ENCODE measurements at places on chromosomes 5 and 9.

DNA sequence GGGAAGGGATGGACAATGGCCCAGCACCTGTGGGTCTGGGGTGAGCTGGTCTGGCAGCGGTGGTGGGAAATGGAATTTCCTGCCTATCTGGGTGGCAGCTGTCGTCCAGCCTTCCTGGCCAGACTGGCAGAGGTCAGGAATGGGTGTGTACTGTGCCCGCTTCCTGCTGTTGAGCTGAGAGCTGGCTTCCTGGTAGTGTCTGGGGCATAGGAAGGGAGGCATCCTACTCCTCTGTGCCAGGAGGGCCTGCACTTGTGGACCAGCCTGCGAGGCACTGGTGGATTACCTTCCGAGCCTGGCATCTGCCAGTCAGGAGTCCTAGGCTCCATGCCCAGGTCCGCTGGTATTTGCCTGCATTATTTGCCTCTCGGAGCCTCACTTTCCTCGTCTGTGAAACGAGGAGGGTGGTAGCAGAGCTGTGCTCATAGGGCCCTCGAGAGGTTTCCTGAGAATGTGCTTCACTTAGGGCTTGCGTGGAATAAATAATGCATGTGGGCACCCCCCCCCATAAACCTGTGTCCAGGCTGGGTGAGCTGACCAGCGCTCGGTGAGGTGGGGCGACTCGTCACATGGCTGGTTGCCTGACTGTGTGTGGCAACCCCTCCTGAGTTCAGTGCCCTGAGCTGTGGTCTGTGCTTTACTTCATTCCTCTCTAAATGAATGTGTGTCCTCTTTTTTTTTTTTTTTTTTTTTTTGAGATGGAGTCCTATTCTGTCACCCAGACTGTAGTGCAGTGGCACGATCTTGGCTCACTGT lies 47.7 kb downstream of the HMCN2 start:
- DNase-seq = no peak

DNA sequence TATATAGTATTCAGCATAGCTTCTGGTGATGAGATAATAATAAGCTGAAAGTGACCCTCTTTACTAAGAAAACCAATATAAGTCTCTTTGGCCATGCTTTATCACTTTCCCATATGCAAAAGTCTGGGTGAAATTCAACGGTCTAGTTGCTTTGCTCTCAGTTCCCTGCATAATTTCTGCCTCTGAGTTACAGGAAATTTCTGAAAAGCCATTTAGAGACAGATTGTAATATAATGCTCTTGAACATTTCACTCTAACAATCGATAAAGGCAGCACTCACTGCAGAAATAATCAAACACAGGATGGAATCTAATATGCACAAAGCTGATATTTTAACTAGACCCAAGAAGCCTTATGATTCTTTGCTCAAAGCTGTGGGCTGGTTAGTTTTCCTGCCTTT lies 100.1 kb upstream of the LIFR start:
- DNase-seq = no peak

- no peak for DNase-seq
These were observed 153.8 kb downstream of the ARL15 start for GRCh38 chr5:54156577-54156976.

DNA sequence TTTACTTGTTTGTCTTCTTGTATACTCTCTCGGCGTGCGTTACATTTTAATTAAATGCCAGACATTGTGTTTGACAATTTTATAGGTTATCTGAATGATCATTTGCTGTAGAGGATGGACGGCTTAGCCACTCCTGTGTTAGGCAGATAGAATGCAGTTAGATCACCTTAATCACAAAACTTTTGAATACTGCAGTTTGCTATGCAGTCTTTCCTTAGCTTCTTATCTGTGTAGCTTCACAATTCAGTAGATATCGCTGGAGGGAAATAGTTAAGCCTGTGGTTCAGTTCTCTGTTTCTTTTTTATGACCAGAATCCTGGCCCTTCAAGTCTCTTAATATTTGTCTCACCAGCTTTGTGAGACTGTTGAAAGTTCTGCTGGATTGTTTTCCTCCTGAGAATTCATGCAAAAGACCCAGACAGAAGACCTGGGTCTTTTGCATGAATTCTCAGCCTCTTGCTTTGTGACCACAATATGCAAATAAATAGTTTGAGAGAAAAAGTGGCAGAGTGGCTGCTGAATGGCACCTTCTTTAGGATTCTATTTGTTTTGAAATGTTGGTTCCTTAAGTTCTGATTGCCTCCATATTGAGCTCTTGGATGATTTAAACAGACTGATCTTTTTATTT lies 40.2 kb downstream of the RASA1 start:
- peak; percentile 62 for DNase-seq

DNA sequence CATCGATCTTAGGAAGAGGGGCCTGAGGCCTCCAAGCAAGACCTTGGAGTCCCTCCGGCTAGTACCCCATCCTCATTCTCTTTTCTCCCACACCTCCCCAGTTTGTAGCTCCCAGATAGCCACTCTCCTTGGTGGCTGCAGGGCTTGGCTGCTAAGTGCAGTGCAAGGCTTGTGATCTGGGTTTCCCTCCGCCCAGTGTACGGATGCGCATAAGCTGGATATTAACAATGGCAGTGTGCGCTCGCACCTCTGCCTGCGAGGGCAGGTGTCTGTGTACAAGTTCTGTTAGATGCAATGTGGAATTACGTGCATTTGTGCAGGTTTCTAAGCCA lies 71.0 kb upstream of the TBCA start:
- no peak for DNase-seq

- DNase-seq = no peak
These were observed 220.1 kb downstream of the TMEM232 start for GRCh38 chr5:110506378-110506777.

DNA sequence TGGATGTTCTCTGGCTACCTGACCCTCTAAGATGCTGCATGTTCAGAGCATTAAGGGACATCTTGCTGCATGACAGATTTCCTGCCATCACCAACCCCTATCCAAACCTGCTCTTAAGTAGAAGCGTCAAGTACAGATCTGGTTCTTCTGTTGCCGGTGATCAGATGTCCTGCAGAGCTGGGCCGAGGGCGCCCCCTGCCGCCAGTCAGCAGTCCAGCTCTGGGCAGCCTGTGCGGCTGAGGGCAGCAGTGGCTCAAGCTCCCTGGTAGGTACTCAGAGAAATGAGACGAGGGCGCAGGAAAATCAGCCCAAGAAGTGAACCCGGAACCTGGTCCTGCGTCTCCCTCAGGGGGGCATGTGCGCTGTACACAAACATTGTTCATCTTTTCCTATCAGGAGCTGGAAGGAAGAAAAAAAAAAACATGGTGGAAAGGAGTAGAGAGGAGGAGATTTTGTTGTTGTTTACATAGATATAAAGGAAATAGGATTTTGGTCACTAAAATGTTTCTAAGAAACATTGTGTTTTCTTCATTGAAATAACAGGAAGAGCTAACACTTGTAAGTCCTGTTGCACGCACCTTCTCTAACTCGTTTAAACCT lies 95.8 kb downstream of the CFAP90 start:
- DNase-seq = peak; percentile 4

- no peak for DNase-seq
These were observed 26.6 kb upstream of the ATP6V1G1 start for GRCh38 chr9:114560956-114561355.

- no peak for DNase-seq
These were observed 139.9 kb downstream of the PIP5K1B start for GRCh38 chr9:68844631-68845612.

GRCh38 chr9:133935328-133936005 lies 56.7 kb downstream of the VAV2 start:
- no peak for DNase-seq

DNA sequence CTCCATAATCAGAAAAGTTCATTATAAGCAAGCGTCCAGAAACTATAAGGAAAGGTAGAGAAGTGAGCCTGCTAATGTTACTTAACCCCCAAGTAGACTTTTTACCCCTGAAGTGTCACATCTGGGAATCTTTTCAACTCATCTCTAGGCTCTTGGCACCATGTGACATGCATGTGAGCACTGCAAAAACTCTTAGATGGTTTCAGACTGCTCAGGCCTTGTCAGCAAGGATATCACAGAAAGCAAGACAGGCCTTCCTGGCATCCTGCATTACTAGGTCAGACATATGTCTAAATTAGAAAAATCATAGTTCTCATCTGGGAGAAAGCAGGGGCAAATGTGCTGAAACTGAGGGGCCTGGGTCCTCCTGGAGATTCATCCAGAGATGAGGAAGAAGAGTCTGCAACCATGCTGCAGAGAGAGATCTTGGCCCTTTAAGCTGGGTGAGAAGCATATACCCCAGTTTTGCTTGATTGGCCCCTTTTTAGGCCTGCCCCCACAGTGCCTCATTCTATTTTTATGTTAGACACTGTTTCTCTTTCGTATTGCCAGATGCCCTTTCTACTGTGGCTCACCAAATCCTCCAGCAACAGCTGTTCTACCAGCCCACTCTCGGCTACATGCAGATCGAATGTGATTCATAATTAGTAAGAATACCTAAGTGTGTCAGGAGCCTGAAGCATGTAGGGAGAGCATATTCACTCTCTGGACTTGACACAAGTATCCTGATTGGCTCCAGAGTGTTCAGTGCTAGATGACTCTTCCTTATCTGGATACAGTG lies 19.0 kb downstream of the TMEM8B start:
- no peak for DNase-seq

- no peak for DNase-seq
These were observed 49.4 kb downstream of the FNIP1 start for GRCh38 chr5:131747180-131748105.

- DNase-seq = no peak
These were observed 394.5 kb upstream of the IRX1 start for GRCh38 chr5:3201121-3201520.

DNA sequence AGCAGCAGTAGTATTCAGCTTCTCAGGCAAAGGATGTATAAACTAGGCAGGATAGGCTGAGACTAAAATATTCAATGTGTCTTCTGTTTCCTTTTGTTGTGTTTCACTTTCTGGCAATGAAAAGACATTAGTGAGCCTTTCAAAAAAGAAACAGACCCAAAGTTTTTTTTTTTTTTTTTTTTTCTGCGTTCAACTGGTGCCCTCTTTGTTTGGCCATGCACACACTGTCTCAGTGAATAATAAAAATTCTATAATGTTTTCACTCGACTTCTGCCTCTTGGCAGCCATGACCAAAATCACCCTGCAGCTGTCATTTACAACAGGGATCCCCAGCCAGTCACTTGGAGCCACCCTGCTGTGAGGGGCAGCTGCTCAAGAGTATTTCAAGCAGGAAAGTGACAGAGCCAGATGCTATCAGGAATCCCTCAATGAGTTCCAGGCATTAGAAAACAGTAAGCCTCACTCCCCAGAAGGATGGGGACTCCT lies 44.0 kb upstream of the MAN2A1 start:
- no peak for DNase-seq

- no peak for DNase-seq
These were observed 88.7 kb downstream of the UGCG start for GRCh38 chr9:111985315-111985714.

DNA sequence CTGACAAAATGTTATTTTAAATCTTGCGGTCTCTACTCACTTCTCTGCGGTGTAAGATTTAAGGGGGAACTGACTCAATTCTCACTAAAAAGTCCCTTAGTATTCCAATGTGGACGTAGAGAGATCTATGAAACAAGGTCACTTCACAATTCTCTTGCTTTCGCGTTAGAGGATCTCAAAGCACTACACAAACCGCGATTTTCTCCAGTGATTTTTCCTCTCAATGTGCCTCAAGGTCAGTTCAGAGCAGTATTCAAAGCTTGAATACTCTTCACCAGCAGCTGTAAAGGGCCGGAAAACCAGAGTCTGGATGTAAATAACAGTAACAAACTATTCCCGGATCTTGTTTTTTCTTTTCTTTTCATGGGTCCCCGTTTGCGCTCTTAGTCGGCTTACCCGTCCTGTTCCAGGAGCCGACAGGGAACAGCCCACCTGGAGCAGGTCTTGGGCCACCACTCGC lies 128.2 kb downstream of the TMEM161B start:
- no peak for DNase-seq

GRCh38 chr9:138105561-138106505 lies 228.3 kb downstream of the CACNA1B start:
- DNase-seq = no peak

GRCh38 chr5:174596429-174596828 lies 128.0 kb upstream of the MSX2 start:
- no peak for DNase-seq

DNA sequence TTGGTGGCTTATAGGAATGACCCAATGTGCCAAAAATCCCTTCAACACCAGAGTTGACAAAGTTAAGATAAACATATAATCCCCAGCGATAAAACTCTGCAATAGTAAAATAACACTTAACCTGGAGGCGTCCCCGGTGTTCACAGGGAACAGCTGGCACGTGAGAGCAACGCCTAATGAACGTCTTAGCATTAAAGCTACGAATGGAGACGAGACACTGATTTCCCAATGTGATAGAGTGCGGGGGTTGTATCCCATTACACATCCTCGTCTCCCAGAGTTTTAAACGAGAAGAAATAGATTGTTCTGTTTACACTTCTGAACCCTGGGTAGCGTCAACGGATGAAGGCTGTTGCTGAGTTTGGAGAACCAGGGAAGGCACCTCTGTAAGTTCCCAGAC lies 57.6 kb downstream of the PTCH1 start:
- DNase-seq = no peak

- no peak for DNase-seq
These were observed 175.9 kb downstream of the KIF4B start for GRCh38 chr5:155189476-155189875.

DNA sequence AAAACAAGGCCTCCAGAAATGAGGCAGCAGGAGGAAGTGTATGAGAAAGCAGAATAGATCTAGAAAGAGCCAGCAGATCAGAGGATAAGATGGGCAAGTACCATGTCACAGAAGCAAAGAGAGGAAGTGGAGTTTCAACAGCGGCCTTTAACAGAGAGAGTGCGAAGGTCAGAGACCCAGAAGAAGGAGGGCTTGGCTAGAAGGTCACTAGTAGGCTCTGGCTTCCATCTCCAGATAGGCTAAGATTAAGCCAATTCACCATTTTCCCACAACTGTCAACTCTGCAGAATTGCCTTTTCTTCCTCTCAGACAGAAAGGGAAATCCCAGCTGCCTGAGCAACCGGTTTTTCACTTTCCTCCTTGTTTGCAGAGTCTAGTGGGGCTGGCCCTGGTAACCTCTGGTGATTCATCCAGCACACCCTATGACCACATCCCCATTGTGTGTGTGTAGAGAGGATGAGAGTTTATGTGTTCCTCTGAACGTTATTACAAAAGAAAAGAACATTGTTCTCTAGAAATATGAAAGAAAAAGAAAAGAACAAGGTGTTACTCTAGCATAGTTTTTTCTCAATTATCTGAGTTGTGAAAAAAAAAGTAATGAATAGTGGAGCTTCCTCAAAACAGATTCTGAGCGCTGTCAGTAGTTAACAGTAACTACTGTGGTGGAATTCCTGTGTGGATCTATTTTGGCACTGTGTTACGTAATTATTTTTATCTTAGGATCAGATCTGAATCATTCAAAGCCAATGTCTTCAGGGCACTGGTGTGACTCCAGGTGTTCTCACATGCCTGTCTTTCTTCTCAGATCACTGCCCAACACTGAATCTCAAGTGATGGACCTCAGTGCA lies 220.4 kb downstream of the ARRDC3 start:
- no peak for DNase-seq

GRCh38 chr5:136222580-136223235 lies 29.7 kb upstream of the SMIM32 start:
- DNase-seq = no peak

All from NCI-H1048 (cell line).